Stimulated activated CD8-positive, alpha-beta memory T cell treated with anti-CD3 and anti-CD28 coated beads, Interleukin-7, amount 100 ng/mL, for 1 hour (primary cell): ENCODE measurements at places on chromosomes 1 and 21.

DNA sequence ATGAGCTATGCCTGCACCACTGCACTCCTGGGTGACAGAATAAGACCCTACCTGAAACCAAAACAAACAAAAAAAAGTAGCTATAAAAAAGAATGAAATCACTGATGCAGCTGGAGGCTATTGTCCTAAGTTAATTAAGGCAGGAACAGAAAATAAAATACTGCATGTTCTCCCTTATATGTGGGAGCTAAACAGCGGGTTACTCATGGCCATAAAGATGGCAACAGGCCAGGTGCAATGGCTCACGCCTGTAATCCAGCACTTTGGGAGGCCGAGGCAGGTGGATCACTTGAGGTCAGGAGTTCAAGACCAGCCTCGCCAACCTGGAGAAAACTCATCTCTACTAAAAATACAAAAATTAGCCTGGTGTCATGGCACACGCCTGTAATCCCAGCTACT, 152.7 kb downstream of the PIK3R3 start:
- no peak for DNase-seq

DNA sequence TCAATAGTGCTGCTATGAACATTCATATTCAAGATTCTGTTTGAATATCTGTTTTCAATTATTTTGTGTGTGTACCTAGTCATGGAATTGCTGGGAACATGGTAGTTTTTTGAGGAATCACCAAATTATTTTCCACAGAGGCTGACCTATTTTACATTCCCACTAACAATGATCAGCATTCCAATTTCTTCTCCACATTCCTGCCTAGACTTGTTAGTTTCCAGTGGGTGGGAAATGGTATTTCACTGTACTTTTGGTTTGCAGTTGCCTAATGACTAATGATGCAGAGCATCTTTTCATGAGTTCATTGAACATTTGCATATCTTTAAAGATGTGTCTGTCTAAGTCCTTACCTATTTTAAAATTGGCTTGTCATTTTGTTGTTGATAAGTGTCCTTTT, 1182.6 kb upstream of the B3GALT2 start:
- DNase-seq: no peak

DNA sequence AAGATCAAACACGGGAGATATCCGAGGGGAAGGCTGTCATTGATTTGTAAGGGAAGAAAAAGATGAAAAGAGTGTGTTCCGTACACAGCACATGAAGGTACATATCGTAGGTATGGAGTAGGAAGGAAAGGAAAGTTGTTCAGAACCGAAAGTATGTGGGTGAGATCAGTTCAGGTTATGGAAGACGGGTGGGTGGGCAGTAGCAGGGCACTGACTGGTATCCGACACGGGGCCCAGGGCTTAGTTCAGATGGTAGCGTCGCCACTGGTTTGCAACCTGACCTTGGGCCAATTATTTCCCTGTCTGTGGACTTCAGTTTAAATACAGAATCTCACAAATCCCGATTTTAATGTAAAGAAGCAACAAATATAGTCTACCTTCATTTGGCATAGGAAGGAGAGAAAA, 27.8 kb upstream of the A3GALT2 start:
- DNase-seq: no peak

GRCh38 chr1:76961181-76961819, 94.0 kb downstream of the ST6GALNAC5 start:
- DNase-seq: no peak

DNA sequence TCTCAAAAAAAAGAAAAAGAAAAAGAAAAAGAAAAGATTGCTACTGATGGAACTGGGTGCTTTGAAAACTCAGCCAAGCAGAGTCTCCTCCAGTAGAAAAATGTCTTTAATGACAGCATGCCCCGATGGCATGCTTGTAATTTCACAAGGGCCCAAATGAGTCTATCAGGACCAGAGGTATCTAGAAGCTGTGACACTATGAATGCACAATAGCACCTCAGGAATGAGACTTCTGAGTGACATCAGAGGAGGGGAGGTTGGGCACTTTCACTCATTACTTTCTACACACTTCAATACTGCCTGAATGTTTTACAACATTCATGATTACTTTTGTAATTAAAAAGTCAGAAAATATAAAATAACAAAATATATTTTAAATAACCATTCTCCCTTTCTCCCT, 15.1 kb upstream of the CD58 start:
- DNase-seq: no peak

GRCh38 chr1:84683508-84683907, 6.8 kb downstream of the SSX2IP start:
- DNase-seq: no peak

DNA sequence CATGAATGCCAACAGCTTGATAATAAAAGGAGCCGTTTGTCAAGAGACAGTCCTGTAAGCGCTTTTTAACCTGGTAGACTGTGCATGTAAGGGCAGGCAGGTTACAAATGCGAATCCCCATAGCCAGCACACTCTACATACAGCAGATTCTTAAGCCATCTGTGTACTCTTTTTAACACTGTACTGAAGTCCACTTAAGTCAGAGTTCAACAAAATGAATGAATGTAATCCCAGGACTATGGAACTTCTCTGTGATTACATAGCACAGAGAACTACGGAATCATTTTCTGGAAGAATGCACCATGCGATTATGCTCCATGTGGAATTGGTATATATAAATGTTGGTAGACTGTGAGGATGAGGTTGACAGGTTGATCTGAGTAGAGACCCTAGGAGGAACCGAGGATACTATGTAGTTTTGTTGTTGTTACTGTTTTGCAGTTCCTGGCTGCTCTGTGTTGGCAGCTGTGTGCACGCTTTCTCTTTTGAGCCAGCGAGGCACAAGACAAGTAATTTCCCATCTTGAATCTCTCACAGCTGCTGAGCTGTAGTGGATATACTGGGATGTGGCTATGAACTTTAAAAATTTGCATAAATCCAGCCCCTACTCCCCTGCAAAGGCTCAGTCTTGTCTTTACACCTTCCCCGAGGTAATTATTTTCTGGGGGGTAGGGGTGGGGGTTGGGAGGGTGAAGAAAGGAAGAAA, 21.9 kb downstream of the LRRC8D start:
- no peak for DNase-seq

DNA sequence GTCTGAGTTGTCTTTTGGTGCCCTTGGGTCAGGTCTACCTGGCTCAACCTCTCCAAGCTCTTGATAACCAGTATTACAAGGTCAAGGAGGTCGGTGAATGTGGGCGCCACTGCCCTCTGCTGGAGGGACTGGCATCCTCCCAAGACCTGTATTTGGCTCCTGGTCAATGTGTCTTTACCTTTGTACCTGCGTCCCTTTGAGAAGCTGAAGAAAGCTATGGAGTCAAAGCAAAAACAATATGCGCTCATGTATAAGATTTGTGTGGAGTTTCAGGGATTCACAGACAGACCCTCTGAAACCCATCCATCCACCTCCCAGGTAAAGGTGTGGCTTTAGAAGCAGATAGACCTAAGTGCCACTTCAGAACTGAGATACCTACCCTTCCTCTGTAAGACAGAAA, 61.8 kb upstream of the NBL1 start:
- DNase-seq: peak; percentile 65

GRCh38 chr1:37724575-37724974, 32.3 kb downstream of the CDCA8 start:
- DNase-seq: no peak

GRCh38 chr1:119631433-119632102, 16.5 kb downstream of the ZNF697 start:
- no peak for DNase-seq

- DNase-seq: no peak
Measured at GRCh38 chr1:217478450-217478849, 152.4 kb downstream of the GPATCH2 start.

- no peak for DNase-seq
Measured at GRCh38 chr1:29675481-29676263, 439.4 kb downstream of the PTPRU start.

GRCh38 chr1:55131801-55132200, 83.4 kb downstream of the USP24 start:
- no peak for DNase-seq

DNA sequence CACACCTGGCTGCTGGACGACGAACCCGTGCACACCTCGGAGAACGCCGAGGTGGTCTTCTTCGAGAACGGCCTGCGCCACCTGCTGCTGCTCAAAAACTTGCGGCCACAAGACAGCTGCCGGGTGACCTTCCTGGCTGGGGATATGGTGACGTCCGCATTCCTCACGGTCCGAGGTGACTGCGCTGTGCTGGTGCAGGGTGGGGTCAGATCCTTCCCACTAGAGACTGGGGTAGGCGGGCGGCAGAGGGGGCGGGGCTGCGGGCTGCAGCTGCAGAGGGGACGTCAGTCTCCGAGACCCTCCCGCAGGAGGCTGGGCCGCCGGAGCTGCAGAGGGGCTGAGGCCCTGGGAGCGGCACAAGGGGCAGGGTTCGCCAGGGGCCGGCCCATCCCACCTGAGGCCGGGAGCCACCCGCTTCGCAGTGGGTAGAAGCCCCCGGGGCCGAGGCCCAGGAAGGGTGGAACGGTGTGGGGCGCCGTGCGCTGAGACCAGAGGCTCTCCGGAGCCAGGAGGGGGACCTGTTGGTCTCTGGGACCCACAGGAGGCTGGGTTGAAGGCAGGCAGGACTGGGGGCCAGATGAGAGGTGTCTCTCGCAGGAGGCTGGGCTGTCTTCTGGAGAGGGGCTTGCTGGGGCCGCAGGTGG, 90.6 kb downstream of the TRIM11 start:
- no peak for DNase-seq

GRCh38 chr1:48841966-48842365, 65.3 kb upstream of the BEND5 start:
- DNase-seq: no peak

DNA sequence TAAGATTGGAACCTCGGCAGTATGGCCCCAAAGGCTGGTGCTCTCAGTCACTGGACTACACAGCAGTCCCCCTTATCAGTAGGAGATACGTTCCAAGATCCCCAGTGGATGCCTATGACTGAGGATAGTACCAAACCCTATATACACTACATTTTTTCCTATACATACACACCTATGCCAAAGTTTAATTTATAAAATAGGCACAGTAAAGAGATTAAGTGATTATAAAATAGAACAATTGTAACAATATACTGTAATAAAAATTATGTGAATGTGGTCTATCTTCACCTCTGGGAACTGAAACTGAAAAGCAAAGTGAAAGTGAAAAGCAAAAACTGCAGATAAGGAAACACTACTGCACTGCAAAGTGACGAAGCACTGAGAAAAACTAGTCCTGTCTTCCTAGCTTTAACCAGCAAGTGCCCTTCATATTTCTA, 96.8 kb downstream of the INTS7 start:
- no peak for DNase-seq

- DNase-seq: no peak
Measured at GRCh38 chr1:172642970-172643369, 15.9 kb upstream of the FASLG start.

GRCh38 chr1:54984131-54984842, 3.9 kb downstream of the TMEM61 start:
- no peak for DNase-seq

DNA sequence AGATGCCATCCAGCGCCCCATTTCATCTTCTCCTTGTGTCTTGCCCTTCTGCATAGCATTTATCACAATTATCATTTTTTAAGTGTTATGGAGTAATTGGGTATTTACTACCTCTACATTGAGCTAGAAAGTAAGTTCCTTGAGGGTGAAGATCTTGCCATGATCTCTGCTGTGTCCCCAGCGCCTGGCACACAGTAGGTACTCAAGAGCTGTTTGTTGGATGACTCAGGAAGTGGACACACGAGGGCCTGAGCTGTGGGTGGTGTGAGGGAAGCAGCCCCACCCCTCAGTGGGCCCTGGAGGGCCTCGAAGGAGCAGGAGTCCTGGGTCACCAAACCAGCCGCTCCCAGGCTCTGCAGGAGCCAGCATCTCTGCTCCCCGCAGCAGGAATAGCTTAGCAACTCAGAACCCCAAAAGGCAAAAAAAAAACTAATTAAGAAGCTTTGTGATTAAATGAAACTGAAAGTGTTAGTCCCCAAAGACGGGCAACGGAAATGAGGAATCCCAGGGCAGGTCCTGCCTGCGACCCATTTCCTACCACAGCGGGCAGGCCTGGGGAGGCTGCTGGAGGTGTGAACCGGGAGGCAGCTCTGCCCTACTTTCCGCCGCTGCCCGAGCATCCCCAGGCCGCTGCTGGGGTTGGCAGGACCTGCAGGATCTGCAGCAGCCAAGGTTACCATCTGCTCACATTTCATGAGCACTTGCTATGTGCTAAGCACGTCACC, 87.7 kb downstream of the LACTBL1 start:
- DNase-seq: no peak

GRCh38 chr1:230365723-230366307, 60.3 kb downstream of the PGBD5 start:
- no peak for DNase-seq

DNA sequence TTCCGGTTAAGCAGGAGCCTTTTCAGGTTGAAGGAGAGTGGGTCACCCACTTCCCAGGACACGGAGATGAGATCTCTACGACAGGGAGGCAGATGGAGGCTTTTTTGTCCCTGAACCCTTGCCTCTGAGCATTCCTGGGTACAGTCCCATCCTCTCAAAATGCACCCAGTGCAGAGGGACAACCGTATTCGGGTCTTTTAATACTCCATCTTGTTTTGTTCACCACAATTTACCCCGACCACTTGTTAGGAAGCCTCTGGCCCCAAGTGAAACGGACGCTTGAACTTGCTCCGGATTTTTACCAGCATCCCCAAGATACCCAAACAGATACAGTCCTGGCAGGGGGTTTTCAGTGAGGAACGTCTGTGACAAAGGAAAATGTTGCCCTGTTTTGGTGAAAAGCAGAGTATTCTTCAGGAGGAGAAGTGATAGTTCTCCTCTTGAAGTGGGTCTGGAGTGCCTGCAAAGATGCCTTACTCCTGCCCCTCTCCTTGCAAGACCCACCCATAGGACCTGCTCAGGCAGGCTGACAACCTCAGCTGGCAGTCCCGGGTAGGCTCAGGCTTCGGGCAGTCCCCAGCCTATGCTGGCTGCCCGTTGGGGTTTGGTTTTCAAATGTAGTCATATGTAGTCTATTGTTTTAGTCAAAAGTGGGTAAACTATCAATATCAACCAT, 669 bp upstream of the ARL8A start:
- DNase-seq: no peak

DNA sequence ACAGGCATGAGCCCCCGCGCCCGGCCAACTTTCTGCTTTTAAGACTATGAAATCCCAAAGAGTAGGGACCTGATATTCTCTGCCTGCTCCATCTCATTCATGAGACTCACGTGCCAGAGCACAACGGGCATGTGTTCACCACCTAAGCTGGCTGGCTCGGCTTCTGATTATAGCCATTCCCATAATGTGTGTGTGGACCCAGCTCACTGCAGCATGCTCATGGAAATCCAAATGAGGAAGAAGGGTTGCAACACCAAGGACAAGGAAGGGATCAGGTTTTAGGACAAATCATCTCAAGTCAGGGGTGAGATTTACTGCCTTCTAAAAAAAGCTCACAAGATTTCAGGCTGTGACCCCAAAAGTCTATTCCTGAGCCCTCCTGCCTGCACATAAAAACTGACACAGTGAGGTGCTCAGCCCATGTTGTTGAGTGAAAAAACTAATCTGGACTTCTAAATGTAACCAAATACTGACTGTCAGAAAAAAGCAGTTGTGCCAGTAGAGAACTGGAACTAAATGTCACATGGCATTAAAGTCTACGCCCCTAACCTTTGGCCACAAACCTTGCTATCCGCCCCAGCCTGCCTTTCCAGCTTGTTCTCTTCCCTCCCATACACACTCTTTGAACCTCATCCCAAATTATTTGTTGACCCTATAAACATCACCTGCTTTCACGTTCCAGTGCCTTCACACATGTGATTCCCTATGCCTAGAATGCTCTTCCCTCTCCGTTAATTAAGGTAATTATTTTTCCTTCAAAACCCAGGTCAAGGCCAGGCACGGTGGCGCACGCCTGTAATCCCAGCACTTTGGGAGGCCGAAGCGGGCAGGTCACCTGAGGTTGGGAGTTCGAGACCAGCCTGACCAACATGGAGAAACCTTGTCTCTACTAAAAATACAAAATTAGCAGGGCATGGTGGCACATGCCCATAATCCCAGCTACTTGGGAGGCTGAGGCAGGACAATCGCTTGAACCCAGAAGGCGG, 9.1 kb upstream of the COA7 start:
- no peak for DNase-seq
